Transverse colon (tissue), 4 donors: ENCODE measurements at places on chromosomes 6 and 20. TPM values are rescaled to one million over a fixed set of nuclear protein-coding genes. Genes with fewer than 3 reads are reported as not detected.

The FNDC1 gene
- 14.2 TPM for total RNA-seq

The SNRPB2 gene
- 27.4 TPM for total RNA-seq

The PPP1R14C gene
- 37.0 TPM for total RNA-seq

The SIM1 gene
- not detected for total RNA-seq

The CCN2 gene
- 37.0 TPM for total RNA-seq

The IRF4 gene
- 0.40 TPM for total RNA-seq

The SYCP2 gene
- 1.1 TPM for total RNA-seq

The CALHM4 gene
- not detected for total RNA-seq

The KIF25 gene
- not detected for total RNA-seq

The TCF21 gene
- 11.6 TPM for total RNA-seq

The FAM50B gene
- total RNA-seq = 5.2 TPM

GRCh38 chr20:63754008-63754407 is 14.4 kb downstream of the SLC2A4RG start:
- no peak for DNase-seq

DNA sequence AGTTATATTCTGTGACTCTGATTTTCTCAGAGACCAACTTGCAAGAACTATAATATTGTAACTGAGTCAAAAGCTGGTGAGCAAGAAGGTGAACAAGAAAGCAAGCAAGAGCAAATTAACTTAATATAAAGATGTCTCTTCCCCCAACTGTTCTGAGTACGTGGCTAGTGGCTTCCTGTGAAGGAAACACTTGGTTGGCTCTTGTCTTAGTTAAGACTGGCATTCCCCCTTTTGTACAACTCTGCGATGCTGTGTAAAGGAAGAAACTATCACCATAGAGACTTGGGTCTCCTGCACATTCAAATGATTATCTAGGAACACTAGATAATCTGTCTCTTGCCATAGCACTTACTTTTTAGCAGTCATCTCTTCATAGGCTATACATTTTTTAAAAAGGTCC is 47.3 kb upstream of the TNFAIP3 start:
- no peak for DNase-seq

GRCh38 chr6:36962874-36963273 is 8.3 kb downstream of the PI16 start:
- peak; percentile 74 for DNase-seq

DNA sequence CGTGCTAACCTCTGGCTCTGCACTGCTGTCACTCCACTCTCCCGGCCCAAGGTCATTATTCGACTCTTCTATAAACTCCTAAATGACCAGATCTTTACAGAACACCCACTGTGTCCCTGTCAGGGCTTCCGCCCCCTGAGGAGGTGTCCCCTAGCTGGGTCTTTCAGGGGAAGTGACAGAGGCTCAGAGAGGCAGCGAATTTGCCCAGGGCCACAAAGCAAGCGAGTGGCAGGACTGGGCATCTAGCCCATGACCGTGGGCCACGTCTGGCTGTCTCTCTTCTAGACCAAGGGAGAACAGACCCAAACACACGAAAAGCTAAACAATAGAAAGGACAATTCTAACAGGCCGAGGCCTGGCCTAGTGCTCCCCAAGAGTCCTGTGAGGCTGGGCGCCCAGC is 27.4 kb downstream of the FOXF2 start:
- DNase-seq = no peak

GRCh38 chr20:44028003-44028730 is 113.5 kb downstream of the TOX2 start:
- DNase-seq = no peak

GRCh38 chr6:138403801-138404665 is at the start of gene HEBP2:
TSS of gene HEBP2 (plus strand) at chr6:138404223. CDS start at chr6:138404496, 273 bp downstream.
- DNase-seq = peak; percentile 97

DNA sequence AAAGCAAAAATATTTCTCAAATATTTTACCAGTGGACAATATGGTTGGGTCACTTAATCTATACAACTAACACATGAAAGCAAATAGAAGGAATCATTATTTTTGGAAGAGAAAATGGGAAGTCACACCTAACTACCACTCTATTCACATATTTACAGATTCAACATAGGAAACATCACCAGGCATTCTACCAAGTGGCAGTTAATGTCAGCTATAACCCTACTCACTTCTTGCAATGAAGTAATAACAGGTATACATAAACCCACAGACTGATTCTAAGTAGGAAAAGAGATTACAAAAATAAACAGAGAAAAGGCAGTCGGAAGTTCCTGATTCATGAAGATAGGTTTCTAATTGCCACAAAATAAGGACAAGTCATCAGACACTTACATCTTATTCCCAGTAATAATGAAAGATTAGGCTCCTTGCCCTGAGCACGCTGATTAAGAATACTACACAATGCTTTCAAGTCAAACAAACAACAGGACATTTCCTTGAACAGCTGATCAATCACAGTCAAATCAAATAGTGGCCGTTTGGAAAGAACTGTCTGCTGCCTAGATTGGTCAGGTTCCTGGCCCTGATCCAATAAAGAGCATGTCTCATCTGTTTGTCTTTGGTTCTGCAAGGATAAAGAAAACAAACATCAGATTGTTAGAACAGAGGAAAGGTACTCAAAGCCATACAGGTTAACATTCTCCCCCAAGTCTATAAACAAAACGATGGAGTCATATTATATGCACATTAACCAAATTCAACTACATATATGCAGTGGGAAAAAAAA is 79.2 kb upstream of the PLN start:
- DNase-seq = no peak

DNA sequence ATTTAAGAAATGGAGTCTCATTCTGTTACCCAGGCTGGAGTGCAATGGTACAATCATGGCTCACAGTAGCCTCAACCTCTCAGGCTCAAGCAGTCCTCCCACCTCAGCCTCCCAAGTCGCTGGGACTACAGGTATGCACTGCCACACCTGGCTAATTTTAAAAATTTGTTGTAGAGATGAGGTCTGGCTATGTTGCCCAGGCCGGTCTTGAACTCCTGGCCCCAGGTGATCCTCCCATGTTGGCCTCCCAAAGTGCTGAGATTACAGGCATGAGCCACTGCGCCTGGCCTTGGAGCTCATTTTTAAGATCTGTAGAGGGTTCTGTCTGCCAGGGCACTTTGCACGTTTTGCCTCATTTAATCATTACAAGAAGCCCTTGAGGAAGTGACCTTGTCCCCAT is 17.5 kb downstream of the ZC3H12D start:
- DNase-seq = no peak

GRCh38 chr20:1940581-1940980 is 45.4 kb downstream of the SIRPA start:
- DNase-seq = no peak

DNA sequence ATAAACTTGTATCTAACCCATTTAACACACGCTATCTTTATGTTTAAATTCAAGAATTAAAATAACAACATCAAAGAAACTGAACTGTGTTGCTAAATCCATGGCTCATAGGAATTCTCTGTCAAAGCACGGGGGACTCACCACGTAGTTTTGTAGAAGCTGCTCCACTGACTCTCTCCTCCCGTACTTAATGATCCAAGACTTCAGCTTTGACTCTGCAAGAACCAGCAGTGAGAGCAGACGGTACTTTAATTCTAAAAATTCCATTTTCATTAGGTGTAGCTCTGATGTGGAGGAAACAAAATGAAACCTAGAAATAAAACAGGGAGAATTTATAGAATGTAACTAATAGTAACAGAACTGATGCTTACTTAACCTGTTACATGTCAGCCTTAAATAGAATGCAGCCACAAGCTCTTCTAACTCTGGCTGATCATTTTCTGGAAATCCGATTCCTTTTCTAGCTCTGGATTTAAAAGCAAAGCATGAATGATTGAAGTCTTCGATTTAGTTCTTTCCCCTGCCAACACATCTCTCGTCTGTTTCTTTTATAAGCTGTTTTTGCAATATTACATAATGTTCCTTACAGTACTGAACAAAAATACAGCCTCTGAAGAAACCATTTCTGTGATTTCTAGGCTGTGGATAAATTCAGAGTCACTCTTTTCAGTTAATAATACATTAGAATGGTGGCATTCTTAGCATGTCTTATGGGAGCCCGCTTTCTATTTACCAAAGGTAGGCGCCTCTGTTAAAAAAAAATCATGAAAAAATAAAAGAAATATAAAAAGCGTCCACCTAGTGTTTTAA is 165.5 kb downstream of the SYNE1 start:
- no peak for DNase-seq

DNA sequence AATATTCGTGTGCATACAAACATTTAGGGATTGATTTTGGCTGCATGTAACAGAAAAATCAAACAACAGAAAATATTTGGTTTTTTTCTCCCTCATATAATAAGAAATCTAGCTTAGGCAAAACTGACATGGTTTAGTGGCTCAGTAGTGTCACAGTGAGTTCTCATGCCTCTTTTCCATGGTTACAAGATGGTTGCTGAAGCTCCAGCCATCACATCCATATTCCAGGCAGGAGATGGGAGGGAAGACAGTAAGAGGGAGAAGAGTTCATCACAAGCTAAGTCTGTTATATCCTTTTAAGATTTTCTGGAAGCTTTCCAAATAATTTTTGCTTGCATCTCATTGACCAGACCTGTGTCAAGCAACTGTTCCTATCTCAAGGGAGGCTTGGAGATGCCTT is 267.2 kb upstream of the RNF24 start:
- no peak for DNase-seq

DNA sequence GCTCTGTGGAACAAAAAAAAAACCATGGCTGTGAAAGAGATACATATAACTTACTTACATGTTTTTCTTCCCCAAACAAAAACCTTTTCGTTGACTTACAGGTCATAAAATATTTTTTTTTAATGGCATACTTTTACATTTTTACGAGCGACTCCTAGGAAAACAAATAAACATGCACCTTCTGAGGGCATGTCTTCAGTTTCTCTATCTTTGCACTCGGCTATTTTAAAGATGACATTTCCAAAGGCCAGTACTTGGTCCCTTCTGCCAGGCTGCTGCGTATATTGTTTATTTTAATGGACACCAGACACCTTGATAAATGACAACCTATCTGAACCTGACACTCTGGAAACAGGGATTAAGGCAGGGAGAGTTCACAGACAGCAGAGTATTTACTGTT is 49.4 kb downstream of the PIGU start:
- no peak for DNase-seq

GRCh38 chr20:44541992-44542391 is 20.1 kb upstream of the SERINC3 start:
- DNase-seq = no peak

DNA sequence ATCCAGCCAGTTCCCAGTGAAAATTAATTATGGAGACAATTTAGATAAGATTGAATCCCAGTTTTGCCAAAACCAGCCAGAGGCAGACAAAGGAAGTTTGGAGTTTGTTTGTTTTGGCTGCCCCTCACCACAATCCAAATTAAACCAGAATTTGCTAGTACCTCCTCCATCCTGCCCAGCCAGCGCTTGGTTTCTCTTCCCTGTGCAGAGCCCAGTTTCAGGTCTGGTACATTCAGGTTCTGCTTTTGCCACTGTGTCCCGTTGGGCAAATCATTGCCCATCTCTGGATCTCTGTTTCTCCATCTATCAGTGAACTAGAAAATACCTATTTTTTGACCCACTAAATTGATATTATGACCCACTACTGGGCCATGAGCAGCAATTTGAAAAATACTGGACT is 26.4 kb downstream of the FOXP4 start:
- DNase-seq = no peak

DNA sequence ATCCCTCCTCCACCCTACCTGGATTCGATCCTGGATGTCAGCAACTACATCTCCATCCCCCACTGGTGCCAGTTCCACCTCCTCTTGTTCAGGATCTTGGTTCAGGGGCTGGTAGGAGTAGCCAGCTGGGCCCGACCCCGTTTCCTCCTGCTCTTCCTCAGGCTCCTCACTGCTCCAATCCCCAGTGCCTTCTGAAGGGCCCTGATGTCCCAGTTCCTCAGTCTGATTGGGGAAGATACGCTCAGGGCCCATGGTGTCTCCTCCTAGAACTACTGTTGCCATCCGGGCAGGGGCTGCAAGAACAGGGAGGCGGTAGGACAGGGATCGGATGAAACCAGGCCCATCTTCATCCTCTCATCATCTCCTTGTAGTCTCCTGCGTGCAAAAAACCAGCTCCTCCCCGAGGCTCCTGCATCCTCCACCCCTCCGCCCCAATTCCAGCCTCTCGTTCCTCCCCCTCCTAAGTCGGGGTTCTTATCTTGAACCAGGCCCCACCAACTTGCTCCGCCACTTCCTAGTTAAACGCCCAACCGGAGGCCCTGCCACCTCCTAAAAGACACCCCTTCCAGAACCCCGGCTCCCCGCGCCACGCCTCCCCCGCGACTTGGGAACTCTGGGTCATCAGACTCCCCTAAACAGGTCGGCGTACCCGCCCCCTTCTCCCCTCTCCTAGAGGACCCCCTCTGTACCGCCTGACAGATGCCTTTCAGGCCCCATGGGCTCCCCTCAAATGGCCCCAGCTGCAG is 476 bp downstream of the MEA1 start:
- DNase-seq = no peak

DNA sequence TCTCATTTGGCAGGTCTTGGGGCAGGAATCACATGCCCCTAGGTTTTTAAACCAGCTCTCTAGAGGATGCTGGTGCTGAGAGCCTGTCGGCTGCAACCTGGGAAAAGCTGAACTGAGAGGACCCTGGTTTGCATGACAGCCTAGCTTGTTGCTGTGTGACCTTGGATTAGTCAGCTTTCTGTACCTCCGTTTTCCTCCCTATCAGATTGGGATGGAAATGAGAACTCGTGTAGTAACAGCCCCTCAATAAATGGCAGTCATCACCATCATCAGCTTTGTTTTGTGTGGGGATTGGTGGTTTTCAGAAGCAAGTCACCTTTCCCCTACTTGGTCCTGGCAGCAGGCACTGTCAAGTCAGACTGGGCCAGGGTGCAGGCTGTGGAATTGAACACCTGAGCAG is 75.2 kb upstream of the MYL9 start:
- DNase-seq = no peak

GRCh38 chr20:52589251-52589812 is 382.8 kb upstream of the TSHZ2 start:
- DNase-seq = no peak

DNA sequence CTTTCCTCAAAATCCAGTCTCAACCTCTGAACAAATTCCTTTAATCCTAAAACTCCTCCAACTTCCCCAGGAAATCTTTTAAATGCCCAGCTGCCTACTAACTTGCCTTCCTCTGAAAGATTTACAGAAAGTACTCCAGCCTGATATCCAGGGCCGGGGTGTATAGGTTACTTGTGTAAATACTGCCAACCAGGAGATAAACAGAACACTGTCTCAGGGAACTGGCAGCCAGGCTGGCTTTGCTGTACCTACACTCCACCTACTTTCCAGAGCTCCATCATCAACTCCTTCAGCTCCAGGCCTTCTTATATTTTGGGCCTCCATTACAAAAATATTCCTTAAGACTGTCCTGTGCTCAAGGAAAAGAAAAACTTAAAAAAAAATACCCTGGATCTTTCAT is 85.9 kb downstream of the CEP162 start:
- no peak for DNase-seq
